ENCODE measurements at places on chromosomes 7 and 10. TPM values are rescaled to one million over a fixed set of nuclear protein-coding genes. Genes with fewer than 3 reads are reported as not detected.

The ANKRD1 gene
- not detected for total RNA-seq

The BTBD16 gene
- total RNA-seq = not detected

The HOGA1 gene
- total RNA-seq = not detected

The WNT8B gene
- total RNA-seq = 0.41 TPM

The POU6F2 gene
- total RNA-seq = 0.32 TPM

The WDR86 gene
- total RNA-seq = not detected

The CCDC136 gene
- 4.4 TPM for total RNA-seq

The GTF2IRD1 gene
- 0.66 TPM for total RNA-seq

The PSD gene
- total RNA-seq = 2.8 TPM

The PRF1 gene
- 381 TPM for total RNA-seq

The ZNF467 gene
- not detected for total RNA-seq

The NCAPG2 gene
- total RNA-seq = 146 TPM

The GBX1 gene
- total RNA-seq = not detected

The DKK1 gene
- total RNA-seq = not detected

The HTRA1 gene
- not detected for total RNA-seq

The SUGCT gene
- 0.21 TPM for total RNA-seq

The TSPAN15 gene
- 2.5 TPM for total RNA-seq

The HOXA13 gene
- not detected for total RNA-seq

The HOXA9 gene
- not detected for total RNA-seq
